Cortex of kidney (tissue), 1 donor: ENCODE measurements at places on chromosomes 4 and X.

GRCh38 chr4:106039796-106040195 is 144.5 kb downstream of the NPNT start:
- no peak for DNase-seq

DNA sequence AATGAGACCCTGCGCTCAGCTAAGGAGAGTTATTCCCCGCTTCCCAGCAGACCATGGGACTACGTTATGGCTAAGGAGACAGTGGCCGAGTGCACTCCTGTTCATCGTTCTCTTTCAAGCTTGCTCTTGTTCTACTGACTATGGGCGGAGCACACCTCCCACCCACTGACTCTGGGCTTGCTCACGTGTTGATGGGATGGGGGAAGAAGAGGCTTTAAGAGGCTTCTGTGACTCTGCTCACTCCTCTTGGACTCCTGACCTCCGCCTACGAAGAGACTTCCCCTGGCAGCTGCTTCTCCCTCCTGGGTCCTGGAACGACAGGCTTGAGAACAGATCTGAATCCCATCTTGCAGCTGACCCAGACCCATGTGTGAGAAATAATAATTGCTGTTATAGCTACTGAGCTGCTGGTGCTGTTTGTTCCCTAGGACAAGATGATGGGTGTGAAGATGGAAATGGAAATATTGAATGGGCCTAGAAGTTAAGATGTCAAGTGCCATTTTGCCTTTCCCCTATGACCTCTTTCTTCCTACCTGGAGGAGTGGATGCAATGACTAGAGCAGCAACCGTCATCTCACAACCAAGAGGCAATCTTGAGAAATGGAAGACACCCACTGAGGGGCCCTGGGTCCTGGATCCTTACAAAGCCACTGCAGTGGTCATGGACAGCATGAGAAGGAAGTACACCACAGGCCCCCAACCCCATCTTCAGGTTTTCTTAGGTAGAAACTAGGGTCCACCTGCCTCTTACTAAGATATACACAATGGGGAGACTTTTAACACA is 38.7 kb upstream of the IRAK1 start:
- no peak for DNase-seq

- DNase-seq: no peak
Measured at GRCh38 chrX:116317409-116317808, 119.0 kb upstream of the SLC6A14 start.

GRCh38 chr4:57151481-57151880 is 41.3 kb upstream of the IGFBP7 start:
- DNase-seq: no peak

GRCh38 chr4:128299848-128300247 is 12.2 kb upstream of the PGRMC2 start:
- no peak for DNase-seq

- DNase-seq: no peak
Measured at GRCh38 chr4:145219090-145219489, 38.7 kb upstream of the OTUD4 start.

DNA sequence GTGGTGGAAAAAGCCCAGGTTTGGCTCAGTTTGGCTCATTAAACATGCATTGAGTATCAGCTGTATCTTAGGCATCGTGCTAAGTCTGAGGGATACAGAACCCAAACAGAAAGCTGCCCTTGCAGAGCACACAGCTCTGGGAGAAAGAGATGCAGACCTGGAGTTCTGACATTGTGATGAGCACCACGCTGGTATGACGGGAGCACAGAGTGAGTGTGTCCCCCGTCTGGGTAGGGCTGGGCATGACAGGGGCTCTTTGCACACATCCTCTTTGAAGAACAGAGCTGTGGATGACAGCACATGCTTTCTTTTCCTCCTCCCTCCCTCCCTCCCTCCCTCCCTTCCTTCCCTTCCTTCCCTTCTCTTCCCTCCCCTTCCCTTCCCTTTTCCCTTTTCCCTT is 52.2 kb downstream of the CLCN4 start:
- DNase-seq: no peak

GRCh38 chr4:78225236-78225635 is 168.1 kb downstream of the FRAS1 start:
- DNase-seq: no peak

DNA sequence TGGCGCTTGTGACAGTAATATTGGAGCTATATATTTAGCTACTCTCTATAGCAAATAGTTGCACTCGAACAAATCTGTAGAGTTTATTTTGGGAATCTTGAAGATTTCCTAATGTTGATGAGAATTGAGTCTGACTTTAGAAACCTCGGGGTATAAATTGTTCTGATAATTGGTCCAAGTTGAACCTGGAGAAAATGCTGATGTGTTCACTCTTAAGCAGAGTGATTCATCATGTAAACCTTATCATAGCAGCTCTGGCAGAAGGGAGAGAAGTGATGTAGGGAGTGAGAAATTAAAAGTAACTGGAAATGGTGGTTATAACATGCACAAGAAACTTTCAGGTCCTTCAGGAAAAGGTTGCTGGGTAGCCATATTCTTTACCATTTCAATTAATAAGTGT is 16.4 kb upstream of the SLC4A4 start:
- no peak for DNase-seq

DNA sequence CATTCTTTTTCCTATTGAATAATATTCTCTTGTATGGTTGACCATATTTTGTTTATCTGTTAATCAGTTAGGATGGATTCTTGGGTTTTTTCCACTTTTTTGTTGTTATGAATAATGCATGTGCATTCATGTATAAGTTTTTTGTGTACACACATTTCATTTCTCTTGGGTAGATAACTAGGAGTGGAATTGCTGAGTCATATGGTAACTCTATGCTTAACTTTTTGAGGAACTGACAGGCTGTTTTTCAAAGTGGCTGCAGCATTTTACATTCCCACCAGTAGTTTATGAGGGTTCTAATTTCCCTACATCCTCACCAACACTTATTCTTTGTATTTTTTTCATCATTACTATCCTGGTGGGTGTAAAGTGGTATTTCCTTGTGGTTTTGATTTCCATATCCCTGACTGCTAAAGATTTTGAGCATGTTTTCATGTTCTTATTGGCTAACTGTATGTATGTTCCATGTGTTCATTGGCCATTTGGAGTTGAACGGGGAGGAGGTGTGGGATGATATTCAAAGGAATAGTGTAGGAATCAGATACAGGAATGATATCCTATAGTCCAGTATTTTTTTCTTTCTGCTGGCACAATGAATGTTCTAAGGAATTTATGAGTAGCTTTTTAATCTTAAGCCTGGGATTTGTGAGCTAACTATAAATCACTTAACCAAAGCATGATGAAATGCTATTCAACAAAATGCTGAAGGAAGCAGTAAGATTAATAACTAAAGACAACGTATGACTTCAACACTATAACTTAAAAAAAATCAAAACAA is 114.3 kb downstream of the AMELX start:
- no peak for DNase-seq

- DNase-seq: no peak
Measured at GRCh38 chr4:145107126-145107525, 9.0 kb downstream of the ABCE1 start.

GRCh38 chrX:137547291-137547690 is 18.6 kb upstream of the ZIC3 start:
- DNase-seq: no peak

DNA sequence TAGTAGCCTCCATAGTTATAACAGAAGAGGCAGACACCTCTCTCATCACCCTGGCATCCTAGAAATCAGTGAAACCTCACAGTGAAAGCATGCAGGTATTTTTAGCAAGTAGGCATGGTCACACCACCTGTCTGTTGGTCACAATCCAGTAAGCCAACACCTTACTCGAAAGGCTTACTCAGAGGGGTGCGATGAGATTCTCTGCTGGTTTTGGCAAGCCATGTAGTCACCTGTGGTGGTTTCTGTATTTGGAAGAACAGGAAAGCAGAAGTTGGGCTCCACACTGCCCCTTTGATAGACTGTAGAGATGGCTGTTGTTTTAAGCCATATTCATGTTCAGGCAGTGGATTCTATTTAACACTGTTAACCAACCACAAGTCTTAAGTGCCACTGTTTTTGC is 134.7 kb downstream of the DCLK2 start:
- no peak for DNase-seq

DNA sequence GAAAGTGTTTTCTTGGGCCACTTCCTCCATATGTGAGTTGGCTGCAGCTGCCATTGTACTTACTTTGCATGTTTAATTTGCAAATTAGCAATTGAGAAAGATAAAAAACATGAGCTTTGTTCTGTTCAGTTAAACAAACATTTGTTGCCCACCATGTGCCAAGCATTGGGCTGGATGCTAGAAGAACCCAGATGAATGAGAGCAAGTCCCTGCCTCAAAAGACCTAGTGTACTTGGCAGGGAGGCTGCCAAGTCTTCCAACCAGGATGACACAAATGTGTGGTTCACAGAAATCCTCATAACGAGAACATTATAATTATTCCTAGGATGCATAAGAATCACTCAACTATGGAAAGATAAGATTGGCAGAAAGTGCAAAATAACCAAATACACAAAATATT is 66.7 kb downstream of the GPM6A start:
- DNase-seq: no peak

- DNase-seq: no peak
Measured at GRCh38 chr4:114599231-114599902, 760 bp downstream of the UGT8 start.
